ENCODE measurements at places on chromosomes 6 and 20.

DNA sequence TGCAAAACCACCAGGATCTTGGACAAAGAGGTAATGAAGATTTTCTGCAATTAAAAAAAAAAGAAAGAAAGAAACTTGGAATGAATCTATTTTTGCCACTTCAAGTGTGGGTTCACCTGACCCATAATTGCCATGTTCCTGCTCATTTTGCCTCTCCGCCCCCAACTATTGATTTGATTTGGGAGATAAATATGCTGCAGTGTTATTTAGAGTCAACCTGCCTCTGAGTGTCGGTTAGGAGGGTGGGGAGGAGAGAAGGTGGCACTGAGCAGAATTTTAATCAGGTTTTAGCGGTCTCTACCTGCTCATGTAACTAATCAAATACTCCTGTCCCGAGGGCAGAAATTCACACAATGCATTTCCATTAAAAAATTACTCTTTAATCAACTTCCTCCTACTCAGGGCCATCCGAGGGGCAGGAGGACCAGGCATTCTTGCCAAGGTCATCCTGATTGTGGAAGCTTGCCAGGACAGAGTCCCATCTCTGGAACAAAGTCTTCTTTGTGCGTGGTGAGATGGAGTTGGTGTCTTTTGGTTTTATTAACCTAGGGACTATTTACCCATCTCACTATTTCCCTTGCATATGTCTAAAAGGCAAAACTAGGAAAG lies 300.1 kb downstream of the CDH26 start:
- no peak for DNase-seq

- no peak for DNase-seq
These were observed 483.8 kb upstream of the CDH4 start for GRCh38 chr20:60768216-60768615.

GRCh38 chr6:150878347-150879213 lies 13.1 kb downstream of the MTHFD1L start:
- no peak for DNase-seq

GRCh38 chr6:53203483-53203882 lies 54.8 kb upstream of the GCM1 start:
- peak; percentile 18 for DNase-seq

GRCh38 chr6:35080821-35081425 lies 60.2 kb downstream of the TCP11 start:
- DNase-seq: peak; percentile 6

DNA sequence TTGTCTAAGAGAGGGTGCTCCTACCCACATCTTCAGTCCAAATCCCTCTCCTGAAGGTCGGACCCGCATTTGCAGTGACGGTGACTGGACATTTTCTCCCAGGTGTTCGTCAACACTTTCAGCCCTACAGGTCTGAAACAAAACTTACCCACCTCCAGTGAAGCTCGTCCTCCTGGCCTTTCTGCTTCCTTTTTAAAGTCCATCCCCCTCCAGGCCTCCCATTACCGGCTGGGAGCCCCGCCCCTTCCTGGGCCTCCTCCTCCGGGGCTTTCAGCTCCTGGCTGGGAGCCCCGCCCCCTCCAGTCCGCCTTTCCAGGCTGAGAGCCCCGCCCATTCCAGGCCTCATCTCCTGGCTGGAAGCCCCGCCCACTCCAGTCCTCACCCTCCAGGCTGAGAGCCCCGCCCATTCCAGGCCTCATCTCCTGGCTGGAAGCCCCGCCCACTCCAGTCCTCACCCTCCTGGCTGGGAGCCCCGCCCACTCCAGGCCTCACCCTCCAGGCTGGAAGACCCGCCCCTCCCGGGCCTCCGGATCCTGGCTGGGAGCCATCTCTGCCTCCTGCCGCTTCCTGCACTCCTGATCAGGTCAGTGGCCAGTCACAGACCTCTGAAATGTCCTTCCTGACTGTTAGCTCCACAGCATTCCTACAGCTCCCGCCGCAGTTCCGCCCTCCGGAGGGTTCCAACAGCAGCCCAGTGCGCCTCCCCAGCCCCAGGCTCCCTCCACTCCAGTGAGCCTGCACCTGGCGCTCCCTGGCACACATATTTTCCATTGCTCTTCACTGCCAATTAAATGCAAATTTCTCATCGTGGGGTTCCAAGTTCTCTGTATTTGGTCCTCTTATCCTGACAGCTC lies 98.5 kb downstream of the LY86 start:
- peak; percentile 84 for DNase-seq

- DNase-seq: no peak
These were observed 253.1 kb downstream of the FNDC1 start for GRCh38 chr6:159422041-159422984.
